ENCODE measurements at places on chromosomes 11 and 22.

- no peak for DNase-seq
Measured at GRCh38 chr11:113288286-113288863, 26.0 kb upstream of the TTC12 start.

GRCh38 chr11:69460540-69461257 lies 20.8 kb upstream of the LINC01488 start:
- DNase-seq = no peak

- no peak for DNase-seq
Measured at GRCh38 chr11:21053466-21053865, 384.1 kb downstream of the NELL1 start.

- DNase-seq = no peak
Measured at GRCh38 chr11:69027704-69028372, 14.8 kb upstream of the MRGPRF start.

- no peak for DNase-seq
Measured at GRCh38 chr22:26170795-26171580, 1.7 kb downstream of the SEZ6L start.
